ENCODE measurements at places on chromosomes 2 and 18.
A peak's percentile ranks its signal among the peaks of the same experiment; 100 is the strongest.

DNA sequence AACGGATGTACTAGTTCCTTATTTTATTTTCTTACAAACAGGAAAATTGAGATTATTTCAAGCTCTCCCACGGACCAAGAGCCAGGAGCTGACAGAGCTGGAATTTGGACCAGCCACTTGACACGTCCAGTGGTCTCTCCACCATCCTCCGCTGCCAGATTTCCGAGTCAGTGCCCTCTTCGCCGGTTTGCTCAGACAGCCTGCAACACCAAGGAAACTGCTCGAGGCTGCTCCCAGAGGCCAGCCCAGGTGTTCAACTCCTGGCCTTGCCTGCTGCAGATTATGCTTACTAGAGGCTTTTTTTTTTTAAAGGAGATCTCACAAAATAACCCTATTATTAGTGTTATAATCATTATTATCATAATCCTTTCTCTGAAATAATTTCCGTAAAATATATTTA is 779.8 kb downstream of the RNF144A start:
- DNase-seq, result no peak

- no peak for DNase-seq
Measured at GRCh38 chr2:215728504-215729065, 284.8 kb downstream of the MREG start.

- DNase-seq, result no peak
Measured at GRCh38 chr2:171522052-171522787, at the start of gene CYBRD1. TSS of gene CYBRD1 (plus strand) at chr2:171522474. CDS start at chr2:171522546, 72 bp downstream.

- peak; percentile 94 for DNase-seq
Measured at GRCh38 chr2:172888714-172889669, 153.3 kb downstream of the RAPGEF4 start.

DNA sequence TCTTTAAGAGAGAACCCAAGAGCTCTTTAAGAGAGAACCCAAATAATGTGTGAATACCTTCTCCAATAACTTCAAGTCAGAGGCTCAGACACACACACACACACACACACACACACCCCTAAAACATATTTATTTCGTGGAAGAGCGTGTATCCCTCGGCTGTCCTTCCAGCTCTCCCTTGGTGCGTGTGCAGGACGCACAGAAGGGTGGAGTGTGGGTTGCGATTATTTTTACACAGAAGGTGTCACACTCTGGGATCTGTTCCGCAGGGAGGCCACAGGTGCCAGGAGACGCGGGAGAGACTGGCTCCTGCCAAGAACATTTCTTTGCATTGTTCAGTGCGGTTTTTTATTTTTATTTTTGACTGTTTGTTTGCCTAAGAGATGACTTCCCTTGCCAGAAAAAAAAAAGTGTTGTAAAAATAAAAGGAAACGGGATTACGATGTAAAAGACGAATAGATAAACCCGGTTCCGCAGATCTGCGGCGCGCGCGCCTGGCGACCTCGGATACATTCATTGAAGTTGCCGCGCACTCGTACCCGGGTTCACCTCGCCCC is 47.3 kb upstream of the ATP6V1B1 start:
- peak; percentile 36 for DNase-seq

DNA sequence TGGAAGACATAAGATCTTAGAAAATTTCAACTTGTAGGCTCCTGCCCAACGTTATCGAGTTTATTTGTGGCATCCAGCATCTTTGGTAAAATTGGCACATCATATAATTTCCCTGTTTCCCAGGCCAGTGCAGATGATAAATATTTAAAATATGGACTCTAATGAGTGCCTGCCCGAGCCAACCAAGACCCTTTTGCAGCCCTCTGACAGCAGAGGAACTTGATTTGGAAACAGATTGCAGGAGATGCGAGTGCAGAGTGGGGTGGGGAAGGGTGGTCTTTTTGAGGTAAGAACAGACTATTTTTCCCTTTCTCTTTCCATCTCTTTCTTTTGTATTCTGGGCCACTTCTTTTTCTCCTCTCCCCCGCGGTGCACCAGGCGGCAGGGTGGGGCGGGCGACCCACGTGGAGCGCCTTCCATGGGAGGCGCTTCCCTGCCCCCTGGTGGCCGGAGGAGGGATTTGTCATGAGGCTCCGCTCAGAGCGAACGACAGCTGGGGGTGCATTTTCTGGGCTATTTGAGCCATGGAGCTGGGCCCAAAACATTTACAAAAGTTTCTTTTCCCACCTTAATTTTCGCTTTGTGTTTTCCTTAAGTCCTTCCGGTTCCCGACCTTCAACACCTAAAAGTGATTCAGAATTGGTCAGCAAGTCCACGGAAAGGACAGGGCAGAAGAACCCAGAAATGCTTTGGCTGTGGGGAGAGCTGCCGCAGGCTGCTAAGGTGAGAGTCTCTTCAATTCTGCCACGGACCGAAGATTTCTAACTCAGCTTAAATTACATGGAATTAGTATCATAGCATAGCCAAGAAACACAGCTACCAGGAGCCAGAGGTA is 32.7 kb downstream of the LPIN1 start:
- peak; percentile 22 for DNase-seq

GRCh38 chr2:182406221-182406620 is 20.6 kb downstream of the PDE1A start:
- no peak for DNase-seq

- DNase-seq, result no peak
Measured at GRCh38 chr18:25674183-25674582, 322.2 kb upstream of the ZNF521 start.

GRCh38 chr2:190184460-190184859 is 121.9 kb upstream of the MSTN start:
- no peak for DNase-seq

DNA sequence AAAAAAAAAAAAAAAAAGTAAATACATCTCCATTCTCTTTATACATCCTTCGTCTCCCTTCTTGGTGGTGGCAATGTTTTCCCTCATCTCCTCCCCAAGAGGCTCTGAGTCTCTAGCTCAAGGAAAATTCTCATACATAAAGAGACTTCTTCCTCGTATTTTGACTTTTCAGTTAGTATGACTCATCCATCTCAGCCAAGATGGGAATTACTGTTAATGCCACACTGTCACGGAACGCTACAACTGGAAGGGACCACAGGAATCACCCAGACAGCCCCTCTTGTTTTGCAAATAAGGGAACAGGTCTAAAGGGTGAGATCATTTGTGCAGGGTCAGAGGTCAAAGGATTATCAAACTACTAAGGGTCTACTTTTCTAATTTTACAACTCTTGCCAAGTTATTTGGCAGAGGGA is 19.5 kb downstream of the NFE2L2 start:
- no peak for DNase-seq

GRCh38 chr2:45128580-45128997 is 119.3 kb upstream of the SIX2 start:
- DNase-seq, result no peak

GRCh38 chr2:157874997-157875640 is 1.0 kb downstream of the ACVR1 start:
- DNase-seq, result peak; percentile 14

DNA sequence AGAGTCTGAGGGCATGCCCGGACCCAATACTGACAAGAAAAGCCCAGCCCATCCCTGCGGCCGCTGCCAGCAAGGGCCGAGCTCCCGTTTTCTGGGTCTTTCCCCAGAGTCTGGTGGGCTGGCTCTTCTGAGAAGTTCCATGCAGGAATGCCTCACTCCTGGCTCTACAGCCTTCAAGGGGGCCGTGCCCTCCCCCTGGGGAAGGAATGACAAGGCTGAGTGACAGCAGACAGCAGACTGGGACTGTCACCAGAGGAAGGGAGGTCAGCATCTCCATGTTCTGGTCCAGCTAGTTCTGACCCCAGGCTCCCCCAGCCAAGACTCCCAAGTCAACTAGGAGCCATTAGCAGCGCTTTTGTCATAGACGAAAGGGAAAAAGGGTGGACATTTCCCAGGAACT is 13.0 kb upstream of the SEMA4C start:
- DNase-seq, result no peak

DNA sequence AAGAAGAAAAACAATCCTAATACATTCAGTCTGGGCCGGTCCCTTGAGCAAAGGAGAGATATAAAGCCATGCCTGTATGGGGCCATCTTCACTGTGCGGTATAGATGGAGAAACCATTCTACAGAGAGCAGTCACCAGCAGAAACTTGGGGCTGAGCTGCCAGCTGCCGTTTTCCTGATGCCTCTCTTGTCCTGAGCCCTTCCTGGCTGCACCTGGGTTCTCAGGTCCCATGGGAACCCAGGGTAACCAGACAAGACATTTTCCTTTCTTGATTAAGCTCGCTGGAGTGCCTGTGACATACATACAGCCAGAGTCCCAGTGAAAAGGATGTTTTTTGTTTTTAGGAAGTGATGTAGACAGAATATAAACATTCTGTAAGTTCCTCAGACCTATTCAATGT is 5.3 kb upstream of the METTL21A start:
- DNase-seq, result no peak

DNA sequence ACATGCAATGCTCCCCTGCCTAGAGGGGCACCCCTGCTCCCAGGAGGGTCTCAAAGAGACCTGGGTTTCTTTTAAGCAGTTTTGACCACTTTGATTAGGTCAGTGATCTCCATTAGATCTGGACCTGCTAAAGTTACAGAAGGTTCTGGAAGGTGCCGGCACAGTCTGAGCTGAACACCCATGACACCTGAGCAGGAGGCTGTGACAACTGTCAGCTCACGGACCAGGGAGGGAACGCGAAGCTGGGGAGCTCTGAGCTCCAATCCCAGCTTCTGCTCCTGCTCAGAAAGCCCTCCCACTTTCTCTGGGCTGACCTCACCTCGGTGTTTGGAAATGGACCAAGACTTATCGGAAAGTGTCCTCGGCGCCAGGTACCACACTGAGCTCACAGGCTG is 113.8 kb downstream of the NFATC1 start:
- no peak for DNase-seq

DNA sequence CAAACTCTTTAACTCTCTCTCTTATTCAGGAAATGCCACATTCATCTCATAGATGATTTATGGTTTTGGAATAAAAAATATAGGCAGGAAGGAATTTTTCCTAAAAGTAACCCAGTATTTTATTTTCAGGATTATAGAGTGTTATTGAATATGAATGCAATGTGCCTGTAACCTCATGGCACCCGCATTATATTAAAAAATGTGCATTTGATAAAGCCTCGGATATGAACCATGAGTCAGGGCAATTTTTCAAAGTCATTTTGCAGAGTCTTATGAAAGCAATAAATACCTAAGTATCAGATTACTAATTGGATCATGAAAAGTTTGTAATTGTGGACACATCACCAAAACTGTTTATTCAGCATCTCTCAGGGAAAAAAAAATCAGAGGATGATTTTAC is 573.8 kb downstream of the TSN start:
- DNase-seq, result no peak

GRCh38 chr18:57744211-57744694 is 58.9 kb downstream of the ATP8B1 start:
- no peak for DNase-seq

DNA sequence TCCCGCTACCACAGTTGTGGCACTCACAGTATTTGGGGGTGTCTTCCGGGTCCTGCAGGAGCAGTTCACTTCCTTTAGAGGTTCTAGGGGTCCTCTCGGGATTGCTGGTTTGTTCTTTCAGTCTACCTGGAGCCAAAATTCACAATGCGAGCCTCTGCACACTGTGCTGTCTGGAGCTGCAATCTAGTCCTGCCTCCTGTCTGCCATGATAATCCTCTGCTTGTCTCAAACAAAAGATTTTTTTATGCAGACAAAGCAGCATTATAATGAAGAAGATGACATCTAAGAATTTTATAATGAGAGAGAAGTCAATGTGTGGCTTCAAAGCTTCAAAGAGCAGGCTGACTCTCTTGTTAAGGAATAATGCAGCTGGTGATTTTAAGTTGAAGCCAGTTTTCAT is 975.1 kb upstream of the GYPC start:
- DNase-seq, result no peak

- no peak for DNase-seq
Measured at GRCh38 chr2:218290316-218291261, 1.7 kb downstream of the TMBIM1 start.

Data from NCI-H1092 treated with DMSO at 0.1 percent for 48 hours (cell line).